ENCODE measurements at places on chromosomes 6 and 20.

GRCh38 chr6:166014966-166015365 is 152.7 kb downstream of the TBXT start:
- DNase-seq, result no peak

DNA sequence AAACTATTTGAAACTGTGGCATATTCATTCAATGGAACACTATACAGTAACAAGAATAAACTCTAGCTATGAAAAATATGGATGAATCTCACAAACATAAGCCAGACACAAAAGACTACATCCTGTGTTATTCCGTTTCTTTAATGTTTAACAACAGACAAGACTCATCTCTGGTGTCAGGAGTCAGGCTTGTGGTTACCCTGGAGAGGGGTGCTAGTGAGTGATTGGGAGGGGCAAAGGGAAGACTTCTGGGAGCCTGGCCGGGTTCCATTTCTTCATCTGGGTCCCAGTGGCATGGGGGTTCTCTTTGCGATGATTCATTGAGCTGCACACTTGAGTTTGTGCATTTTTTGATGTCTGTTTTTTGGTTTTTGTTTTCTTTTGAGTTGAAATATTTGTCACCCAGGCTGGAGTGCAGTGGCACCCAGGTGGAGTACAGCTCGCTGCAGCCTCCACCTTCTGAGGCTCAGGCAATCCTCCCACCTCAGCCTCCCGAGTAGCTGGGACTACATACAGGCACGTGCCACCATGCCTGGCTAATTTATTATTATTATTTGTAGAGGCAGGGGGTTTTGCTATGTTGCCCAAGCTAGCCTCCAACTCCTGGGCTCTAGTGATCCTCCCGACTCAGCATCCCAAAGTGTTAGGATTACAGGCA is 21.2 kb upstream of the TTPAL start:
- DNase-seq, result no peak

- no peak for DNase-seq
These were observed 95.3 kb downstream of the FOXO3 start for GRCh38 chr6:108655806-108656651.

DNA sequence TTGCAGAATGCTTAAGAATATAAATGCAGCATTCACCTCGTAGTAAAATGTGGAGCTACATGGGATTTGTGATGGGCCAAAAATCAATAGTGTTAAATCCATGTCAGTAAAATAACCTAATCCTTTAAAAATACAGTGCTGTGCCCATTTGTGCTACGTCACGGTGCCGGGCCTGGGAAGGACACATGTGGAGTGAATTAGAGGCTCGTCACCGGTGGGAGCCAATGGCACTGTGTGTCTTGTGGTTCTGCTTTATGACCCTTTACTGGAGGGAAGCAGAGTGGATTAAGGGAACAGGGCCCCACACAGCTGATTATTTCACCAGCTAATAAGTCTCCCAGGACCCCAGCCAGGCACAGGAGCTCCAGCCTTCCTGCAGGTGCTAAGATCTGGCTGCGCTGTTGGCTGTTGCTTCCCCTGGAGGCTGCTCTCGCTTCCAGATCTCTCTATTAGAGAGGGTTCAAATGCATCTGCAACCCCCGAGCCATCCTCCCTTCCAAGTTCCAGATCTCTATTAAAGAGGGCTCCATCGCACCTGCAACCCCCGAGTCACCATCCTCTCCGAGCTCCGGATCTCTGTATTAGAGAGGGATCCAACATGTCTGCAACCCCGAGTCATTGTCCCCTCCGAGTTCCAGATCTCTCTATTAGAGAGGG is 405.8 kb downstream of the CDH4 start:
- no peak for DNase-seq

DNA sequence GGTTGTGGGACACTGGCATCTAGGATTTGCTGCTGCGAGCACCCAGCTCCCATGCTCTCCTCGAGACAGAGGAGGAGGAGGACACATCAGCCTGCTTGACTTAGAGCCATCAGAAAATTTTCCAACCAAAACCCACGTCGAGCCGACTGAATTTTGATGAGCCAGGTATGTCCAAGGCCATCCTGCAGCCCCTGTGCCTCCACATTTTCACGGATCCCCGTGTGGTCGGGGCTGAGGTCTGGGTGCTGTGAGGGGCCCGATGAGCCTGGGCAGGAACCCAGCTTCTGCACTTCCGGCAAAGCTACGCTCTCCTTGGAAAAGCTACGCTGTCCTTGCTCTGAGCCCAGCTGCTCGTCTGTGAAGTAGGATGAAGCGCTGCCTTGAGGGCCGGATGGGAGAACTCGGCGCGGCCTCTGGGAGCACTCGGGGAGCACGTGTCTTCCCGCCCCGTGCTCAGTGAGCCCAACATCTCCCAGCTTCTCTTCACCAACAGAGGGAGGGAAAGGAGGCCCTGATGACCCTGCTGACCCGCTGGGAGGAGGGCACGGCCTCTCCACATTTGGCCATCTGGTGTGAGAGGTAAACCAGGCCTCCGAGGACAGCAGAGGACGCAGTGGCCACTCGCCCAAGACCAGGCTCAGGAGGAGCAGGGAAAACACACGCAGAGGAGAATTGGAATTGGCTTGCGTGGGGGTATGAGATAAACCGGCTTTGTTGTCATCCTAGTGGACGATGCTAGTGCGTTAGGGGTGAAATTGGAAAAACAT is 33.9 kb downstream of the PSMG4 start:
- no peak for DNase-seq

DNA sequence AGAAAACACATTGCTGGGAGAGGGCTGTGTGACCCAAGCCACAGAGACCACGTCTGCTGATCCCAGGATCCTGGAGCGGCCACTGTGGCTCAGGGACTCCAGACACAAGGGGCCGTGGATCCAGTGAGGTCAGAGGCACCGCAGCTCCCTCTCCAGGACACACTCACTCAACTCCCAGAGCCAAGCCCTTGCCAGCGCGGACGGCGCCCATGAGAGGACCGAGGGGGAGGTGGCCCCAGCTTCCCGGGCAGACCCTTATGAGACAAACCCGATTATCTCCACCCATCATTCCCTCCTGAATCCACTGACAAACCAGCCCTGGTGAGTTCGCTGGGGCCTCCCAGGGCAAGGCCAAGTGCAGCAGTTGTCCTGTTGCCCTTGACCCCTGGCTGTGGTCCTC is 201.2 kb downstream of the TAF4 start:
- no peak for DNase-seq

DNA sequence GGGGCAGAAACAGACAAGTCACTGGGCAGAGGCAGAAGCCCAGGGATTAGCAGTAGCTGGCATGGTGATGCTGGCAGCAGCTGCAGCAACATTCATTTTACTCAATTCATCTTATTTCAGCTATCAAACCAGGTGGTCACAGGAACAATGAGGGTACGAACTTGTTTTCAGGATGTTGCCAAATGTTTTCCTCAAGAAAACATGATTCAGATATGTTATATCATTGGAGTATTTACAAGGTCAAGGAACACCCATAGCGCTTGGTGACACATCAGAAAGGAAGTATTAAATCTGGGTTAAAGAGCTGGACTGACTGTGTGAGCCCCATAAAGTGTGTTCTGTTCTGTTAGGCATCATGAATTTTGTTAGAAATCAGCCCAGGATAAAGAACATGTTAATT is 456.9 kb upstream of the ID4 start:
- DNase-seq, result no peak
